ENCODE measurements at places on chromosomes 12 and 14.
A peak's percentile ranks its signal among the peaks of the same experiment; 100 is the strongest.

- no peak for DNase-seq
These were observed 5.1 kb downstream of the ADCY4 start for GRCh38 chr14:24329736-24330135.

DNA sequence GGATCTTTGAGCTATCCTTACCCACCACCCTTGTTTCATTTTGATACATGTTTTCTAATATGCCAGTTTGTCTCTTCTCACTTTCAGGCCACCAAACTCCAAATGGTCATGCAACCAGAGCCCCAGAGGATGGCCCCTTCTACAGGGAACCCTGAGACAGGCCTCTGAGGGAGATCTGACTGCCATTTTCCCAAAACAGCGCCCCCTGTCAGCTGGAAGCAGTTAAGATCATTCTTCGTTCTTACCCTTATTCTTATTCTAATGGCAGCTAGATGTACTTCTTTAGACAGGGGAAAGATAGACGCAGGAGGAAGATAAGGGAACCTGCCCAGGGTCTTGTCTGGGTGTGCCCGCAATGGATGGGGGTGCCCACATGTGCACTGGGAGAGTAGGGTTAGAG is 38.4 kb downstream of the C12orf56 start:
- no peak for DNase-seq

GRCh38 chr12:50597200-50598195 is 92.7 kb downstream of the DIP2B start:
- DNase-seq, result no peak

GRCh38 chr14:94129111-94129757 is at the start of gene IFI27L2:
IFI27L2 (minus strand) TSS chr14:94129604; CDS start chr14:94129564, 40 bp downstream.
- peak; percentile 47 for DNase-seq

- peak; percentile 4 for DNase-seq
These were observed 23.0 kb downstream of the DIO3 start for GRCh38 chr14:101584055-101584859.

DNA sequence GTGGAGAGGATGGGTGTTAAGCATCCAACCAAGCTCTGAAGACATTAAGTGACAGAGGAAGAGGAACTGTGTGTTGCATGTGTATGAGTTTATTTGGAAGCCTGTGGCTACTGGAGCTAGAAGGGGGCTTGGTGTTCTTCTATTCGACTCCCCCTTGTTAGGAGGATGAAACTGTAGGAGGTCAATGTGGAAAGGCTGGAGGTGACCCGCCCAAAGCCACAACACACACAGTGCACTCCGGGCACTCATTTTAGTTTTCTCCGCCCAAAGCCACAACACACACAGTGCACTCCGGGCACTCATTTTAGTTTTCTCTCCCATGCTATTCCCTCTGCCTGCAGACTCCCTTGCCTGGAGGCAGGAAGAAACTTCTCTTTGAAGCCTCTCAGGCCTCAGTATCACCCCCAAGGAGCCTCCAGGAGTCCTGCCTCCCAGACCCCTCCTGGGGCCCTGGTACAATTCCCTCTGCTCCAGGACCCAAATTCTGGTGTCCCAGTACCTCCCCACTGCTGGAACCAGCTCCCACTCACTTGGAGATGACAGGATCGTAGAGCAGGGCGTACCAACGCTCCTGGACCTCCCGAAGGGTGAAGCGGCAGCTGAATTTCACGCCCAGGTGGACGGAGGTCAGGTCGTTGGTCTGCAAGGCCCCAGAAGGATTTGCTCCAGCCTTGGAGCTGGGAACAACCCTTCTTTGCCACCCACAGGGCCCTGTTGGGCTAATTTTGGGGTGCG is 3.8 kb downstream of the MCRS1 start:
- DNase-seq, result no peak

- no peak for DNase-seq
These were observed 92.3 kb downstream of the DERA start for GRCh38 chr12:16003460-16003859.

DNA sequence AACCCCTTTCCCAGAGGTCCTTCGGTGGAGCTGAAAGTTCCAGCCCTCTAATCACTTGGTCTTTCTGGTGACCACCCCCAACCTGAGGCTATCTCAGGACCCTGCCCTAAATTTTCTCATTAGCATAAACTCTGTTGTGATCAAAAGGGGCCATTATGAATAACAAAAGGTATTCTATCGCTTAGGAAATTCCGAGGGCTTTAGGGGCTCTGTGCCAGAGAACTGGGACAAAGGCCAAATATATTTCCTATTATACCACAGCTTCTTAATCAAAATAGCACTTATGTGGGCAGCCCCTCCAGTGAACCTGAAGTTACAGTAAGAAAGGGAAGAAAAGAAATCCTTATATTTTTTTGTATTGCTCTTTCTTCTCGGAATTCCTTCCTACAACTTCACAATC is 125.3 kb upstream of the NPAS3 start:
- no peak for DNase-seq
